Motor neuron (in vitro differentiated cells): ENCODE measurements at places on chromosomes 7 and 10. TPM values are rescaled to one million over a fixed set of nuclear protein-coding genes. Genes with fewer than 3 reads are reported as not detected.

- ATAC-seq, result peak; percentile 15
These were observed at the start of gene ZNF467 for GRCh38 chr7:149773446-149774236. Gene ZNF467, minus strand, starts transcription at chr7:149773588. Its CDS starts 2,556 bp downstream, at chr7:149771032.

DNA sequence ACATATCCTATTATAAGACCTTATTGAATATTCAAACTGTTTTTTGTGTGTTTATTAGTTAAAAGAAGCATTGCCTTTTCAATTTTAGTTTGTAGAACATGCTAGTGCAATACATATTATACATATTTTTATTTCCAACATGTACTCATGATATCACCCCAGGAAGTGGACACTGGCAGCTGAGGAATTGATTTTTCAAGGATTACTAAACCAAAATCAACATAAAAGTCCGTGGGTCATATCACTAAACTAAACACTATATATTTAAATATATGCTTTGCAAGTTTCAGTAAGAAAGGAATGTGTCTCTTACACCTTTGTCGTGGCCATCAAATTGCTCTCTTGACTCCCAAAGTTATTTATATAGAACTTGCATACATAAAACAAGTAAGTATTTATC, 185.2 kb downstream of the AGMO start:
- no peak for ATAC-seq

GRCh38 chr7:101198476-101198875, 2.4 kb downstream of the MOGAT3 start:
- ATAC-seq, result no peak

DNA sequence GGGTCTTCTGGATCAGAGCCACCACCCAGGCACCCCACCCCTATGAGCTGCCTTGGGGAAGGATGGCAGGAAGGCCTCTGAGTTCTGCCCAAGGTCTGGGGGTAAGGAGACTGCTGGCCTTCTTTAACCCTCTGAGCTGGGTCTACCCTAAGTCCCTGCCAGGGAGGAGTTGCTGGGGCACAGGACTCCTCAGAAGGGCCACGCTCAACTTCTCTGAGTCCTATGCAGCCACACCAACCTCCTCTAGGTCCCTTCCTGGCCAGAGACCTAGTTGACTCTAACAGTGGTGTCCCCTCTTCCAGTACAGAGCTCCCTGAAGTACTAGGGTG, 2.6 kb upstream of the NEURL1 start:
- ATAC-seq, result no peak

GRCh38 chr7:7428806-7429205, 106.9 kb downstream of the COL28A1 start:
- no peak for ATAC-seq

DNA sequence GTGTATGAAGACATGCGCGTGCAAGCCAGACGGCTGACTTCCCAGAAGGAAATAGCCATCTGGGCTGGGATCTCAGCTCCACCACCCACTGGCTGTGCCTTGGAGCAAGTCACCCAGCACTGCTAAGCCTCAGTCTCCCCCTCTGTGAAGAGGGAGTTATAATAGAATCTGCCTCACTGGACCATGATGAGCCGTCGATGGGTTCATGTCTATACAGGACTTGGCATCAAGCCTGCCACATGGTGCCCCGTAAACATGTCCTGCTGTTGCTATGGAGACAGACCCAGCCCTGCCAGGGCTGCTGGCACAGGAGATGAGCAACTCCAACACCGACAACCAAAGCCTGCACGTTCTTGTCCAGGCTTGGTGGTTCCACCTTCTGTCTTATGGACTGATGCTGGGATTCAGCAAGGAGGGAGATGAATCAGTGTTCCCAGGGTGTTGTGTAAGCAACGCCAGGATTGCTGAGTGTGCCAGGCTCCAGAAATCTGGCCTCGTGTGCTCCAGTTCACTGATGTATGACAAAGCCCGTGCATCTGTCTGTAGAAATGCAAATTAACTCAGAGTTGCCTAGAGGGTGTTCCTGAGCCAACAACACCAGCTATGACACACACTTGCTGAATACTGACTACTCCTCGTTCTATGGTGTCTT, 5.6 kb downstream of the GPR15LG start:
- ATAC-seq, result peak; percentile 98

DNA sequence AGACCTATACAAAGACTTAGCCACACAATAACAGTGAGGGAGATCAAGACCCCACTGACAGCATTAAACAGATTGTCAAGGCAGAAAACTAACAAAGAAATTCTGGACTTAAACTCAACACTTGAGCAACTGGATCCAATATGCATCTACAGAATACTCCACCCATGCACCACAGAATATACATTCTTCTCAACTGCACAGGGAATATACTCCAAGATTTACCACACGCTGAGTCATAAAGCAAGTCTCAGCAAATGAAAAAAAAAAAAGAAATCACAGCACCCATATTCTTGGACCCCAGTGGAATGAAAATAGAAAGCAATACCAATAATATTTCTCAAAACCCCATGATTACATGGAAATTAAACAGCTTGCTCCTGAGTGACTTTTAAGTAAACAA, 680.2 kb downstream of the PCDH15 start:
- no peak for ATAC-seq

GRCh38 chr10:3270577-3271316, 98.2 kb upstream of the PITRM1 start:
- ATAC-seq, result peak; percentile 88

GRCh38 chr10:29563420-29564035, 71.2 kb downstream of the SVIL start:
- ATAC-seq, result no peak

KCNIP2 gene
- 5.0 and 7.0 TPM in 2 replicates for total RNA-seq

PLPP4 gene
- total RNA-seq, result 0.57 and 0.89 TPM in 2 replicates

NEURL1 gene
- 7.0 and 7.1 TPM in 2 replicates for total RNA-seq
